Naive B cell (primary cell): ENCODE measurements at places on chromosomes 7 and 10.

GRCh38 chr10:88292185-88292514 lies 291.0 kb downstream of the RNLS start:
- no peak for DNase-seq

- no peak for DNase-seq
Observed at GRCh38 chr10:124745252-124745651, 1.1 kb upstream of the FAM53B start.

GRCh38 chr7:91514591-91514990 lies 250.4 kb downstream of the FZD1 start:
- no peak for DNase-seq

- no peak for DNase-seq
Observed at GRCh38 chr7:25595996-25596395, 367.7 kb upstream of the NPVF start.

- DNase-seq = peak; percentile 14
Observed at GRCh38 chr10:74244097-74244685, 93.2 kb downstream of the ADK start.

DNA sequence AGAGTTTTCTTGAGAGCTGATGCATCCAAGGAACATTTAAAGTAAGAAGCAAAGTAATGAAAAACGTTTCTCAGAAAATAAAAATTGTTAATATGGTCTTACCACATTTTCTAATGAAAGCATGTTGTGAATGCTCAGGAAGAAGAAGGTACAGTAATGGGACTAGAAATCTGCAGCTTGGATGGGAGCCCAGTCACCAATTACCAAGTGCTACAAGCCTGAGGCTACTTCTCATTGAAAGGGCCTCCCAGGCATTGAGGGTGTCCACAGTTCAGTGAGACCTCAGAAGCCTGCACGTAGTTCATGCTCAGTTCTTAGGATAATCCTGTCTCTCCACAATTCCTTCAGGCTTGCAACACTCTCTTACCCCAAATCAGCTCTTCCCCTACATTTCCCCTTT lies 17.6 kb downstream of the PTN start:
- DNase-seq = no peak

DNA sequence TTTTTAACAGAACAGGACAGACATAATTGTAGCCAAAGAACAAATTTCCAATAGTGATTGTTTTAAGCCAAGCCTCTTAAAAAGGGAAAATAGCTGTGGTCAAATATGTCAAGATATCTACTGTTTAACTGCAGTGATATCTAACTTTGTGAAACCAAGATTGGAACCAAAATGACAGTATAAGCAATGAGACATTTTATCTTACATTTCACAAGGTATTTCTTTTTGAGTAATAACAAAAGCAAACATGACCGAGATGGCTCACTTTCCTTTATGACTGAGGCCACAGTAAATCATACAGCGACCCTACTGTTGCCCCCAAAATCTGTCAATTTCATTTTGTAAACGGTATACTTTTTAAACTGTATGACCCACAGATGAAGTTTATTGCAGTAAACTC lies 215.8 kb downstream of the MLLT10 start:
- DNase-seq = no peak

DNA sequence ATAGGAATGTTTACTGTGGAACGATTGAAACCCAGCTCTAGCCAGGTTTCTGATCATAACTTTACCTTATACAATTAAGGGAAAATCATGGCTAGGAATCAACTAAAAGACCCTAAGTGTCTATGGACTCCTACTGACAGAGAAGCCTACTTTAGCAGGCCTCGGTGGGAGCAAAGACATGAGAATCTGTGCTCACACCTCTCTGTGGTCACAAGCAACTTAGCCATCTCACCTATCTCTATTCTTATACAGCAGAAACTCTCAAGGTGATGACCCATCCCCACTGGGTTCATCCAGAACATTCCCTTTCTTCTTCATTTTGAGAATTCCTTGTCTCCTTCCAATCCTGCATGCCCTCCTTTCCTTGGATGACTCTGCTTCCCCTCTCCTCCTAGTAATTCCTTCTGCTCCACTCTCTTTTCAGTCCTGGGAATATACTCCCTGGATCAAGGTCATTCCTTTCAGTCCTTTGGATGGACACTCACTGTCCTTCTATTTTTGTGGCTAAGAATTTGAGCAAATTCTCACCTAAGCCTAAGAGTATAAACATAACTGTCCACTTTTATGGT lies 2.9 kb downstream of the BLNK start:
- DNase-seq = no peak

DNA sequence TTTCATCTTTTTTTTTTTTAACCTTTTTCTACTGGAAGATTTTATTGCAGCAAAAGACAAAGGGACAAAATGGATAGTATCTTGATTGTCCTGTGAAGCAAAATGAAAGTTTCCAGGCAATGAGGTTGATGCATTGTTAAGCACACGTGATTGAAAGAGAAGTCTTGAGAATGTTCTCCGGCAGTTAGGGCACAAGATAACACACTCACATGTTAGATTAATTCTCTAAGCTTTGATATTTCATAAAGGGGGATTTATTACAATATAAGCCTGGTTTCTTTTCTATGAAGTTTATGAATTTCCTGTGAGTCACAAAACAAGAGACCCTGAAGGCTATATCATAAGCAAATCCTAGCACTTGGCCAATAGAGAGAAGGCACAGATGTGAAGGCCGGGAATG lies 93.4 kb upstream of the ARMC3 start:
- no peak for DNase-seq

- no peak for DNase-seq
Observed at GRCh38 chr7:127904670-127904985, 126.6 kb downstream of the LRRC4 start.

DNA sequence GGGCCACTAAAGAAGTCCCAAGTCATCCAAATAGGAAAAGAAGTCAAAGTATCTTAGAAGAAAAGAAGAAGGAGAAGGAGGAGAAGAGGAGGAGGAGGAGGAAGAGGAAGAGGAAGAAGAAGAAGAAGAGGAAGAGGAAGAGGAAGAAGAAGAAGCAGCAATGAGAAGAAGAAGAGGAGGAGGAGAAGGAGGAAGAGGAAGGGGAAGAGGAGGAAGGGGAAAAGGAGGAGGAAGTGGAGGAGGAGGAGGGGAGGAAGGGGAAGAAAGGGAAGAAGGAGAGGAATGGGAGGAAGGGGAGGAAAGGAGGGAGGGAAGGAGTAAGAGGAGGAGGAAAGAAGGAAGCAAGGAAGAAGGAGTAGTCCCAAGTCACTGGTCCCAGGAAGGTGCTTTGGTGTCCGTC lies 21.7 kb upstream of the RADIL start:
- no peak for DNase-seq

DNA sequence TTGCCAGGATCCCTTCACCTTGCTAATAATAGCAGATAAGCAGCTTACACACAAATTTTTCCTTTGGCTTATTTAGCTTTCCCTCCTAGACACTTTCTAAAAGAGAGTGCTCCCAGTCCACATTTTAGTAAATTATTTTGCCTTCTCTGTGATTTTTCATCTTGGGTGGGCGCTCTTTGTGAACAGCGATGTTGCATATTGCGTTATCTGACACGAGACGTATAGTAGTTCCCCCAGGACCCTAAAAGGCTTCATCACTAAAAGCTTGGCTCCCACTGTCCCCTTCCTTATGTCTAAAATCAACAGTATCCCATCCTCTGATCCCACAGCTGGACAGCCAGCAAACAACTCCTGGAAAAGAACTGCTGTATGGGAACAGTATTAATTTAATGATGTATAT lies 232.9 kb downstream of the DYNC1I1 start:
- no peak for DNase-seq

DNA sequence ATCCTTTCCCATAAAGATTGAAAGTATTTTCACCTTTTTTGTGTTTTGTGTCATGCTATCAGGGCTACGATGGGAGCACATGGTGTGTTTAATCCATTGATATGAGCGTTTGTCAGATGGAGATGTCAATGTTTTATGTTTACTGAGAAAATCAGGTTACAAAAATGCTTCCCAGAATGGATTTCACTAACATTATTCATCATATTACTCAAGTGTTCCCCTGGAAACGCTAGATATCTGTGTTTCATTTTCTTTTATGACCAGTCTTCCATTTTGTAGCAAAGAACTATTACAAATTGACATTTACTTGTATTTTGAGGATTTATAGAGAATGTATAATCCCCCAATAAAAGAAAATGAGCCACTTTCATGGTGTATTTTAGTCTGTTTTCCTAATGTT lies 293.5 kb upstream of the AKR1E2 start:
- DNase-seq = no peak

- no peak for DNase-seq
Observed at GRCh38 chr10:46323176-46323575, 36.4 kb downstream of the ANTXRL start.

GRCh38 chr7:50370884-50371283 lies 66.4 kb downstream of the IKZF1 start:
- DNase-seq = no peak
